Activated naive CD4-positive, alpha-beta T cell (primary cell): ENCODE measurements at places on chromosomes 5 and 9.

DNA sequence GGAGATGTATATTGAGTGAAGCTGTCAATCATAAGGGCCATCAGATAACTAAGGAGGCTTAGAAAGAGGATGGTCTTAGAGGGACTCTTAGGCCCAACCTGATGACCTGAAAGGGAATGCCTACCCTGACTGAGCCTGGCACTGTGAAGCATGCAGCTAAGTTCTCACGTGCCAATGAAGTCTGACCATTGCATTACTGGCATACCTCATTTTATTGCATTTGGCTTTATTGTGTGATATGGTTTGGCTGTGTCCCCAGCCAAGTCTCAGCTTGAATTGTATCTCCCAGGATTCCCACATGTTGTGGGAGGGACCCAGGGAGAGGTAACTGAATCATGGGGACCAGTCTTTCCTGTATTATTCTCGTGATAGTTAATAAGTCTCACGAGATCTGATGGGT lies 421.6 kb upstream of the SGCD start:
- DNase-seq, result no peak

GRCh38 chr9:37339923-37340322 lies 82.6 kb upstream of the GRHPR start:
- no peak for DNase-seq

- DNase-seq, result no peak
These were observed 39.9 kb downstream of the ERP44 start for GRCh38 chr9:100058699-100059579.

DNA sequence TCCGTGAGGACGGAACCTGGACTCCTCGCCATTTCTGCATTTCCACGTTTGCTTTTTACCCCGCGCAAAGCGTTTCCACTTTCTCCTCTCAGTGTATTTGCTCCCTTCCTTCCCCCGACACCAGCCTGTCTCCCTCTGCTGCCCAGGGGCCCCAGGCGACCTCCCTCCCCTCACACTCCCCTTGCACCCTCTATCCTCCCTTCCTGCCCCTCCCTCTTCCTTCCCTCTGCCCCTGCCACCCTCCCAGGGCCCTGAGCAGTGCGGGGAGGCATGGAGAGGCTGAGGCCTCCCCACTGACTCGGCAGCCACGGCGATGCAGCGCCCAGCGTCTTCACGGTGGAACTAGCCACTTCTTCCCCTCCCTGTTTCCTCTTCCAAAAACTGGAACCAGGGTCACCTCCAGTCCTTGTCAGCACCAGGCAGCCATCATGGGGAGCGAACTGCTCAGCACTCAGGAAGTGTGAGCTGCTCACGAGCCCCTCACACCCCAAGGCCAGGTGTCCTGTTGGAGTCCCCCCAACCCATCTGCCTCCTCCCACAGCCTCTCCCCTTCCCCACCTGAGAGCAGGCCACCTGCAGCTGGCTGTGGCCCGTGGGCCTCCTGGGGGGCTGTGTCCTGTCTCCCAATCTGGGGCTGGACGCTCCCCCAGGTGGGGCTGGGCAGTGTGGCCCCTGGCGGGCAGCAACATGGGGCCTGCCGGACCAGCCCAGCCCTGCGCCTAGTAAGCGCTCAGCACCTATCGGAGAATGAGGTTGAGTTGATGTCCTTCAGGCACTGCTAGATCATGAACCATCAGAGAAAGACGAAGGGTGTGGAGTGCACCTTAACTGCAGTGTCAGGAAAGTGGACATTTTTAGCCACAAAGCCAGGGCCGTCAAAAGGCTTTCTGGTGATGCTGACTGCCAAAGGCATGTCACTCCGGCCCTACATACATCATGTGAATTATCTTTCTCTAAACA lies 17.5 kb downstream of the UBE2QL1 start:
- DNase-seq, result no peak

GRCh38 chr9:130138171-130138653 lies 34.0 kb upstream of the NCS1 start:
- DNase-seq, result no peak
